ENCODE measurements at places on chromosomes 5 and 9.
A peak's percentile ranks its signal among the peaks of the same experiment; 100 is the strongest.

DNA sequence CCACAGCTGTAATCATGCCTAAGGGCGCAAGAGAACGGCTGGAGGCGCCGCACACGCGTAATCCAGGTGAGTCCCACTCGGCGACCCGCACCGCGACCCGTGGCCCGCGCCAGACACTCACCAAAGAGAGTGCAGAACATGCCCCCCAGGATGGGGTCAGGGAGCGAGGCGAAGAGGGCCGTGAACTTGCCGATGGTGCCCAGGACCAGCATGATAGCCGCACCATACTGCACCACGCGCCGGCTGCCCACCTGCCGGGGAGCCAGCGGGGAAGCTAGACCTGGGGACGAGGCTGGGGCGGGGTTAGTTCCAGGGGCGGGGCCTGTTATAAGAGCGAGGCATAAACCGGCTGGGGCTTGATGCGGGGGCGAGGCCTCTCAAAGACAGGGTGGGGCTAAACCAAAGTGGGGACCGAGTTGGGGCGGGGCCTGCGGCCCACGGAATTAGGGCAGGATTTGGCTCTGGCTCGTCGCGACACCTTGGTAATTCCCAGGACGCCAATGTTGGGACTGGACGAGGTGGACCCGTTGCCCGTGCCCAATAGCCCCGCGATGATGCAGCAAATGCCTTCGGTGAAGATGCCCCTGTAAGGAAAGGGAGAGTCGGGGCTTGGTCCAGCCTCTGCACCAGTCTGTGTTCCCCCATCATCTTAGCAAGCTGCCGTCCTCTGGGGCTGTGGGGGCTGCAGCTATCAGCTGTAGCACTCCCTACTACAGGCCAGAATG lies 4.8 kb downstream of the SLC23A1 start:
- no peak for DNase-seq

- DNase-seq, result no peak
Observed at GRCh38 chr5:81950996-81951395, 20.8 kb upstream of the ATG10 start.

DNA sequence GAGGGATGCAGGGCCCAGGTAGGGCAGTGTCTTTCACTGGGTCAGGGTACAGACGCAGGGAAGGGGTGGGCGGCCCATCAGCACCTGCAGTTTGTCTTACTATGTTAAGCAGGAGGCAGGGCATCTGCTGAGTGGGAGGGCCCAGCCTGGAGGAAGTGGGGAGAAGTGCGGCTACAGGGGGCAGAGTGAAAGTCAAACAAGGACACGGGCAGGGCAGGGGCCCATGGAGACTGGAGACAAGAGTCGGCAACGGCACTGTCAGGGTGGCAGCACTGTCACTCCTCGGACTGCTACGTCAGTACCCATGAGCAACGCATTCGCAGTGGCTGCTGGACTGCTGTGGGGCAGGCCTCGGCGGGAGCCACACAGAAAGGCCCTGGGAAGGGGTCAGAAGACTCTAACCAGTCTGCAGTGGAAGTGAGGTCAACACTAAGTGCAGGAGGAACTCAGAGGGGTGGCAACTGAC lies 19.7 kb downstream of the CAMSAP1 start:
- no peak for DNase-seq

DNA sequence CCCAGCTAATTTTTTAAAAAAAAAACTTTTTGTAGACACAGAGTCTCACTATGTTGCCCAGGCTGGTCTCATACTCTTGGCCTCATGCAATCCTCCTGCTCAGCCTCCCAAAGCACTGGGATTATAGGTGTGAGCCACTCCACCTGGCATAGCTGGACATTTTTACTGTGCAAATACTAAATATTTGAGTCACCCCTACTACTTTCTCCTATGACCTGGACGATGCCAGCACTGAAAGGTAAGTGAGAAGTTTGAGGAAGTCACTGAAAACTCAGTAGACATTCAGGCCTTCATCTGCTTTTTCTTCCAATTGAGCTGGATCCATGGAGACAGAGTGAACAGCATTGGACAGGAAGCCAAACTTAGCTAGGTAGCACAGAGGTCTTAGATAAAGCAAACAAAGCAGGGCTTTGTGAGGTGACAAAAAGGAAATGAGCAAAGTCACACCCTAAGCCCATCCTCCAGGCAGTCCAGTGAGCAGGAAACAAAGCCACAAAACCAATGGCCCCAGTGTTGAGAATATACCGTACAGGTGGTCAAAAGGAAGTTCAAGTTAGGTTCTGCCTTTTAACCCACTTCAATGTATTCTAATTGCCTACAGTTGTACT lies 192.6 kb upstream of the RASA1 start:
- DNase-seq, result no peak

GRCh38 chr9:112823257-112823656 lies 67.4 kb downstream of the SLC46A2 start:
- DNase-seq, result no peak

DNA sequence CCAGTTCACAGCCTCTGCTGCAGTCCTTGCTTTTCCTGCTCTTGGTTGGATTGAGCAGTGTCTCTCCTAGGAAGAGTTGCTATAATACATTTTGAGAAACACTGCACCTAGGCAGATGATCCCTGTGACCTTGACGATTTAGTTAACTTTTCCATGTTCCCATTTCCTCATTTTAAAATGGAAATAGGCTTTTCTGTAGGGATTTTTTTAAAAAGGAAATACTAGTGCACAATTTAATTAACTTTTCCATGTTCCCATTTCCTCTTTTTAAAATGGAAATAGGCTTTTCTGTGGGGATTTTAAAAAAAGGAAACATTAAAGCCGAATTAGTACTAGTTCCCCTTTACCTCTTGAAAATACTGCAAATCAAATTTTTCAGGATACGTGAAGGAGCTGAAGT lies 4.7 kb downstream of the ATP6V0E1 start:
- no peak for DNase-seq

DNA sequence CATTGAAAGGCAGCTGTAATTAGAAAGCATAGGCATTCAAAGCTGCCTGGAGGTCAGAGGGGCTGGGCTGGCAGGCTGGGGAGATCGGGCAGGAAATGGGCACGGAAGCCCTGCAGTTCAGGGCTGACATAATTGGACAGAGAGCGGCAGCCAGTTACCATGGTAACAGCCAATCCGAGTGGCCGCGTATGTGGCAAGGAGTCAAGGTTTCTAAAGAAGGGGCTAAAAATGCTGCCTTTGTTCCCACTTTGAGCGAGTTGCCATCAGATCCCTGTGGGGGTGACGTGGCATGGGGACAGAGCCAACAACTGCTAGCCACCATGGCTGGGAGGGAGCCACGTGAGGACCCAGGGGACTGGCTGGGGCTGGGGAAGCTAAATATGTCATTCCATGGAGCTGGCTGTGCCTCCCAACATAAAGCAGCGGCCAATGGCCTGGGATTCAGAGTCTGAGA lies 44.7 kb upstream of the NDFIP1 start:
- peak; percentile 56 for DNase-seq

DNA sequence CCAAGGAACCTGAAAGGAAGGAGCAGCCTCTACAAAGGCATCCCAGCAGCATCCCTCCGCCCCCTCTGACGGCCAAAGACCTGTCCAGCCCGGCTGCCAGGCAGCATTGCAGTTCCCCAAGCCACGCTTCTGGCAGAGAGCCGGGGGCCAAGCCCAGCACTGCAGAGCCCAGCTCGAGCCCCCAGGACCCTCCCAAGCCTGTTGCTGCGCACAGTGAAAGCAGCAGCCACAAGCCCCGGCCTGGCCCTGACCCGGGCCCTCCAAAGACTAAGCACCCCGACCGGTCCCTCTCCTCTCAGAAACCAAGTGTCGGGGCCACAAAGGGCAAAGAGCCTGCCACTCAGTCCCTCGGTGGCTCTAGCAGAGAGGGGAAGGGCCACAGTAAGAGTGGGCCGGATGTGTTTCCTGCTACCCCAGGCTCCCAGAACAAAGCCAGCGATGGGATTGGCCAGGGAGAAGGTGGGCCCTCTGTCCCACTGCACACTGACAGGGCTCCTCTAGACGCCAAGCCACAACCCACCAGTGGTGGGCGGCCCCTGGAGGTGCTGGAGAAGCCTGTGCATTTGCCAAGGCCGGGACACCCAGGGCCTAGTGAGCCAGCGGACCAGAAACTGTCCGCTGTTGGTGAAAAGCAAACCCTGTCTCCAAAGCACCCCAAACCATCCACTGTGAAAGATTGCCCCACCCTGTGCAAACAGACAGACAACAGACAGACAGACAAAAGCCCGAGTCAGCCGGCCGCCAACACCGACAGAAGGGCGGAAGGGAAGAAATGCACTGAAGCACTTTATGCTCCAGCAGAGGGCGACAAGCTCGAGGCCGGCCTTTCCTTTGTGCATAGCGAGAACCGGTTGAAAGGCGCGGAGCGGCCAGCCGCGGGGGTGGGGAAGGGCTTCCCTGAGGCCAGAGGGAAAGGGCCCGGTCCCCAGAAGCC lies 30.8 kb downstream of the CD180 start:
- DNase-seq, result peak; percentile 79

- DNase-seq, result no peak
Observed at GRCh38 chr5:170513856-170514525, 10.2 kb downstream of the KCNIP1 start.

DNA sequence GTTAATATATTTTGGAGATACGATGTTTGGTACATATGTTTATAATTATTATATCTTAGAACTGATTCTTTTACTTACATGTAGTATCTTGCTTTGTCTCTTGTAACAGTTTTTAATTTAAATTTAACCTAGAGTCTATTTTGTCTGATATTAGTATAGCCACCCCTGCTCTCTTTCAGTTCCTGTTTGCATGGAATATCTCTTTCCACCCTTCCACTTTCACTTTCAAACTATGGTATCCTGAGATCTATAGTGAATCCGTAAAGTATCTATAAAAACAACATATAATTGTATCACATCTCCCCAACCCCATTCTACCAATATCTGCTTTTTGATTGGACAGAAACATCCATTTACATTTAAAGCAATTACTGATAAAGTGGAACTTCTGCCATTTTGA lies 7.2 kb downstream of the IRGM start:
- no peak for DNase-seq

DNA sequence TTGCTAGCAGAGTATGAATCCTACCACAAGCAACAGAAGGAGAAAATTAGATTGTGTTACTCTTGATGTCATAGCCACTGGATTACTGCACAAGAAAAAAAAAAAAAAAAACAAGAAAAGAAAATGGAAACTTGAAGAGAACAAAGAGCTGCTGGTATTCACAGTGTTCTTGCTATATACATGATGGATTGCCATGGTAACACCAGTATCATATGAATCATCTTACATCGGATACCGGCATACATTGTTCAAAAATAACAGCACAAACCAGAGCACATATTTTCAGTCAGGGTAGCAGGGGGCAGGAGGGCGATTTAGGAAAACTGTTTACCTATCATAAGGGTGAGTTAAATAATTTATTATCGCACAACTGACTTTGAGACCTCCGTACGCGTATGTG lies 472.9 kb downstream of the PDE4D start:
- no peak for DNase-seq

DNA sequence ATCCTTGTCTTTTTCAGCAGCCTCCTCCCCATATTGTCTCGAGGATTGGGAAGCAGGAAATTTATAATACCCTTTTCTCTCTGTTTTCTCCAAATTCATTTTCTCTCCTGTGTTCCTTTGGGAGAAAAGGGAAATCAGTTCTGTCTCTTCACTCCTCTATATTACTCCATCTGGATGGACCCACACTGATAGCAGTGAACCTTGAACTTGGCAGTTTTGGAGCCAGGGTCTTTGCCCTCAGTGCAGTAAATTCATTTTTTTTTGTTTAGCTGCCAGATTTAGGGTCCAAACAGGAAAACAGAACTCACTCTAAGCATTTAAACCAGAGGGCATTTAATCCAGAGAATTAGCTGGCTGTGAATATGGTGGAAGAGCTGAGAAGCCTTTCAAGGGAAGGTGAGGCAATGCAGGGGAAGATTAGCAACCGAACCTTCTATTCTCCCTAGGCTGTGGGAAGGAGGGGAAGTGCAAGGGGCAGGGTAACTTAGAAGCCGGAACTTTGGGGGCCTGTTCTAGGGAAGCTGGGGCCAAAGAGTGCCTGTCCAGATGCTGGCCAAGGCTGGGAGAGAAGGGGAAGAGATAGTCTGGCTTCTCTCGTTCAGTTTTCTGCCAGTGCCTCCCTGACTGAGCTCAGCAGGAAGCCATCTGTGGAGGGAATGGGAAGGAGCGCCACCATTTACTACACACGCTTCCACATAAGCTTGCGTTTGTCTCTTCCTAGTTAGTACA lies 16.3 kb upstream of the NPR2 start:
- peak; percentile 31 for DNase-seq

GRCh38 chr5:172054611-172055153 lies 48.2 kb upstream of the FBXW11 start:
- DNase-seq, result no peak

DNA sequence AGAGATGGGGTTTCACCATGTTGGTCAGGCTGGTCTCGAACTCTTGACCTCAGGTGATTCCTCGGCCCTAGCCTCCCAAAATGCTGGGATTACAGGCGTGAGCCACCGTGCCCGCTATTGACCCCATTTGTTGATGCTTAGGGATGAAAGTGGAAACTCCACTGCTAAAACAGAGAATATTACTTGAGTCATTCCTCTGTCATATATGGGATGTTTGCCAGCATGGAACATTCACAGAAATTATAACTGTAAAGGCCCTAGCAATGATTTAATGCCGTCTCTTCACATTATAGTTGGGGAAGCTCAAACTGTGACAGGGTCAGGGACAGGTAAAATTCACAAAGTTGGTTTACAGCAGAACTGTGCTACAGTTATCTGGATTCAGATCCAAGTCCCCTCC lies 94.5 kb downstream of the TMC1 start:
- DNase-seq, result no peak

GRCh38 chr9:5832071-5832537 lies 813 bp downstream of the ERMP1 start:
- no peak for DNase-seq

DNA sequence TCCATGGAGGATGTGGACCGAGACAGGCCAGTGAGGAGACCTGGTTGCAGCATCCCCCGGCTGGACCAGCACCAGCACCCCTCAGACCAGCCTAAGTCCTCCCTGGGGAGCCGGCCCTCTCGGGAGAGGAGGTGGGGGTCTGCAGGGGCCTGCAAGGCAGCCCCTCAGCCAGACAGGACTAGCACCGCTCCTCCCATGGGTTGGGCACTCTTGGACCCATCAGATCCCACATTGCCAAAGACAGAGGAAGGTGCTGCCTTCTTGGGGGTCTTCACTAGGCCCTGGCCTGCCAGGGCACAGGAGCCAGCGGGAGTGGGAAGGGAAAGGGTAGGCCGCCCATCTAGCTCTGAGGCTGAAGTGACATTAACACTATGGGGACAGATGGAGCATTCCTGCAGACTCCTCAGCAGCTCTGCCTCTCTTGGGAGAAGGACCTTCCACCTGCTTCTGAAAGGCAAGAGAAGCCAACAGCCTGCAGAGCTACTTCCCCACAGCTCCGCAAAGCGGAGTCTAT lies 6.8 kb downstream of the IL13 start:
- DNase-seq, result no peak

Measured in body of pancreas (tissue), 4 donors.